ENCODE measurements at places on chromosomes 3 and 15.

- DNase-seq = no peak
Measured at GRCh38 chr15:70351941-70352774, 254.4 kb upstream of the TLE3 start.

- DNase-seq = peak; percentile 52
Measured at GRCh38 chr15:87212041-87212440, 1044.5 kb downstream of the NTRK3 start.

DNA sequence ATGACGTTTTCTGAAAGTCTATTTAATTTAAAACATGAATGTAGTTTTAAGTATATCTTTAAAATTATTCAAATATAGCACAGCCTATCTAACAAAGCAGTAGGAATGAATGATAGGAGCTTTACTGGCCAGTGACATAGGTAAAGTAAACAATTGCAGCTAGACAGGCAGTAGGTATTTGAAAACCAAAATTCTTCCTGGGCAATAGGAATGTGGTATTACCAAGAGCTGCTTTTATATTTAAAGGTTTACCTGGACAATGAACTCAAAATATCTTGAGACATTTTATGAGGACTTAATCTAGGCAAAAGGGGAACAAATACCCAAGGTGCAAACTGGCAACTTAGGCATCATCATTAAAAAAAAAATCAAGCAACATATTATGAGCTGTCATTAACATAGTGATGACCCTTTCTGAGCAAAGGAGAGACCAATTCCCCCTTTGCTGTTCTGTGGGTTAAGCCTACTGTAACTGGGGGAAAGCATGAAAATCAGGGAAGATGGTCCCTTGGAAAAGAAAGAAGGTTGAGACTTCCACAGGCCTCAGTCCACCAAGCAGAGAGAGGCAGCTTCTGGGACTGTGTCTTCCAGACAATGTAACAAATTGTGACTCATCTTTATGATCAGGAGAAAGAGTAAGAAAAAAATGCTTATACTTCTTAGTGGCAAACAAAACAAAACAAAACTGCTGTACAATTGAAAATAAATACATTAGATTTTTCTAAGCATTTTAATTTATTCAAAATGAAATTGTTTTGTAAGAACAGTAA, 12.9 kb downstream of the ISL2 start:
- DNase-seq = no peak

- peak; percentile 6 for DNase-seq
Measured at GRCh38 chr3:114320246-114320645, 26.4 kb downstream of the TIGIT start.

DNA sequence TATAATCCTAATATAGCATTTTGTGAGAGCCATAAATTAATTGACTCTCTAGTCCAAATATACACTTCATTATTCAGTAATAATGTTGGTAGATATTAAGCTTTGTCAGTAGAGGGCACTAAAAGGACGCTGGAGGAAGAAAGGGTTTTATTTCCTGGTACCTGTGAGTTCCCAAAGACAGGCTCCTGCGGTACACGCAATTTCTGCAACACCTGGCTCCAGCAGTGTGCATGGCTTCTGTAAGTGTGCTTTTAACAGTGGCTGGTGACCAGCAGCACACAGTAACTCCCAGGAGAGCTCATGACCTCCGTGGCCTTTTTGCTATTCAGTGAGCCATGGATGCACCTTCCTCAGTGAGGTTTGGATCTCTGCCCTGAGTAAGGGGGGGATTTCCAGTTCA, 338.3 kb upstream of the ZNF385D start:
- DNase-seq = no peak

GRCh38 chr3:193890016-193890897, 245.7 kb upstream of the HES1 start:
- no peak for DNase-seq

DNA sequence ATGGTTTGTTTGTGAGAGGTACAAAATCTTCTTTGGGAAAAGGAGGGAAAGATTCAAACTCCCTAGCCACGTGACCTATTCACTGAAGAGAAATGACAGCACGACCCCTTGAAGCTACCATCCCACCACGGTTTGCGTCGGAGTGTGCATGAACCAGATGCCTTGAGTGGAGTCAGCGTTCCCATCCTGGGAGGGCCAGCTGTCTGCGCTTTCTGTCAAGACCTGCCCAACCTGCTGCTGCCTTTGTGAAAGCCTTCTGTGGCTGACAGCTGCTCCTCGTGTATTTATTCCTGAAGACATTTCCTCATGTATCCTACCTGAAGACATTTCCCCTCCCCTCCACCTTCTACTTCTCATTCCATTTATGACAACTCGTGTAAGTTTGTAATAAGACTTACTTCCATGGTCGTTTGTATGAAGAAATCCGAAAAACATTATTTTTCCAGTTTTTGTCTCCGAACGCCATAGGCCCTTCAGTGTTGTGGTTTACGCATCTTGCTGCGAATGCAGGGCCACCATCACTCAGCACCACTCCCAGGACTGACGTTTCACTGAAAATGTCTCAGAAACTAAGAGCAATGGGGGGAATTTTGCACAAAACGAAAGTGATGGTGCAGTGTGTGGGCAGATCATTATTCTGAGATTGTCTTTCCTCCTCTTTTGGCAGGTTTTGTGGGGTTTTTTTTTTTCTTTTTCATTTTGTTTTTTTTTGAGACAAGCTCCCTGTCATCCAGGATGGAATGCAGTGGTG, 18.9 kb downstream of the EBLN2 start:
- no peak for DNase-seq

DNA sequence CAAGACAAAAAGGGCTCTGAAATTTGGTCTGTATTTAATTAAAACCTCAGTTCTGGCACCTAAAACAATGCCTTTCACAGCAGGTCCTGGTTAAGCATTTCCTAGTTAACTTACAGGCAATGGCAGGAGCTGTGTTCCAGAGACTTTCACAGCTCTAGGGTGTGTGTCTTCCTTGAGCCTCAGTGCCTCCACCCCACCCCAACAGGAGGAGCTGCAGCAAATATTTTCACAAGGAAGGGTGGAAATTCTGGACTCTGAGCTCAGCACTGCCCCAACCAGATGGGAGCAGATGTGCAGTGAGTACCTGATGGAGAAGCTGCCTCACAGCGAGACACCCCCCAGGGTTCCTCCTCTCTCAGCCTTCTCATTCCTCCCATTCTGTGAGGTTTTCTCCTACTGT, 106.3 kb upstream of the SPATA12 start:
- DNase-seq = no peak

DNA sequence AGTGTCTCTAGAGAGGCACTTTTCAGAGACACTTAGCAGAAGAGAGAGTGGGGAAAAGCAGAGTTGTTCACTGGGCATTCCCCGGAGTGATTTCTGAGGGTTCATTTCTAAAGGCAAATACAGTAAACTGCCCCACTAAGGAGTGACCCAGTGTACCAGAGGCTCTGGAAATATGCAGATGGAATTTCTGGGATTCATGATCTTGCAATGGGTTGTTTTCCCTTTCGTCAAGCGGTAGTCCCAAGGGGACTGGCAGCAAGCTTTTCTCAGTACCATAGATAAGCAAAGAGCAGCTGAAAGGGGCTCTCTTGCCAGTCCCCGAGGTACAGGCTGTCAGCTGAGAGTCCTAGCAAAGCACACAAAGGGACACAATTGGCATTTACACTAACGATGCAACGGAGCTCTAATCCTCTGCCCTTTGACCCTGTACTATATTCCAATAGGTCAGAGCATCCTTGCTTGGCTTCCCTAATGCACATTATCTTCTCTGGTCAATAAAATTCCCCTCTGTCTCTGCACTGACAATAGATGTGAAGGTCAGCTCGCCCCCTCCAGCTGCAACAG, 155.6 kb downstream of the SEMA6D start:
- DNase-seq = no peak

- DNase-seq = no peak
Measured at GRCh38 chr3:151811474-151811873, 2.4 kb upstream of the AADAC start.

GRCh38 chr15:55799291-55800212, 56.6 kb upstream of the PRTG start:
- peak; percentile 25 for DNase-seq

GRCh38 chr15:70324001-70324974, 226.6 kb upstream of the TLE3 start:
- DNase-seq = peak; percentile 41

- DNase-seq = no peak
Measured at GRCh38 chr3:108097322-108098002, 6.6 kb upstream of the CD47 start.

GRCh38 chr3:152270937-152271336, 2.2 kb downstream of the MBNL1 start:
- DNase-seq = no peak

DNA sequence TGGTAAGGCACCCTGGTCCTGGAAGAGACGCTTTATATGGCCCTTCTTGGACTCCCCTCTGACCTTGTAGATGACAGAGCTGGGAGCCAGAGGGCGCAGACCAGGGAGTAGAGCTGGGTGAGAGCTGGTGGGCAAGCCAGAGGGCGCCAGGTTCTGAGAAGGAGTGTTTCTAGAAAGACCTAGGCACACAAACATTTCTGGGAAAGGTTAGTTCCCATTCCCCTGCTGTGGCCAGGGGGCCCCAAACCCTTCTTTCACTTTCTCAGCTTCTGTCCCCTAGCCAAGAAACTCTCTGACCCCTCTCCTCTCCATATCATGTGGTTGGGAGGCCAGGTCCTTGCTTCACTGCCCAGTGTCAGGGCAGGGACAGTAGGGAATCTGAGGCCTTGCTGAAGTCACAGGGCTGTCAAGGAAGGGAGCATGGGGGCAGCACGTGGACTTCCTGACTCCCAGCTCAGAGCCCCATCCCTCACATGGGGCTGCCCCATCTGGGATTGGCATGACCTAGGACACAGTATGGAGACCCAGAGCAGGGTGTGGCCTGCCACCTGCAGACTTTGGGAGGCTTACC, 3.6 kb downstream of the HEMK1 start:
- DNase-seq = no peak

DNA sequence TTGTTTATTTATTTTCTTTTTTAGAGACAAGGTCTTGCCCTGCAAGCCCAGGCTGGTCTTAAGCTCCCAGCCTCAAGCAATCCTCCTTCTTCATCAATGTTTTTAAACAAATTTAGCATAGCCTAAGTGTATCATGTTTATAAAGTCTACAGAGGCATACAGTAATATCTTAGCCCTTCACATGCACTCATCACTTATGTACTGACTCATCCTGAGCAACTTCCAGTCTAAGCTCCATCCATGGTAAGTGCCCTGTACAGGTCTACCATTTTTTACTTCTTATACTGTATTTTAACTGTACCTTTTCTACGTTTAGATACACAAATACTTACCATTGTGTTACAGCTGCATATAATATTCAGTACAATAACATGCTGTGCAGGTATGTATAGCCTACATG, 860.0 kb downstream of the FHIT start:
- no peak for DNase-seq

DNA sequence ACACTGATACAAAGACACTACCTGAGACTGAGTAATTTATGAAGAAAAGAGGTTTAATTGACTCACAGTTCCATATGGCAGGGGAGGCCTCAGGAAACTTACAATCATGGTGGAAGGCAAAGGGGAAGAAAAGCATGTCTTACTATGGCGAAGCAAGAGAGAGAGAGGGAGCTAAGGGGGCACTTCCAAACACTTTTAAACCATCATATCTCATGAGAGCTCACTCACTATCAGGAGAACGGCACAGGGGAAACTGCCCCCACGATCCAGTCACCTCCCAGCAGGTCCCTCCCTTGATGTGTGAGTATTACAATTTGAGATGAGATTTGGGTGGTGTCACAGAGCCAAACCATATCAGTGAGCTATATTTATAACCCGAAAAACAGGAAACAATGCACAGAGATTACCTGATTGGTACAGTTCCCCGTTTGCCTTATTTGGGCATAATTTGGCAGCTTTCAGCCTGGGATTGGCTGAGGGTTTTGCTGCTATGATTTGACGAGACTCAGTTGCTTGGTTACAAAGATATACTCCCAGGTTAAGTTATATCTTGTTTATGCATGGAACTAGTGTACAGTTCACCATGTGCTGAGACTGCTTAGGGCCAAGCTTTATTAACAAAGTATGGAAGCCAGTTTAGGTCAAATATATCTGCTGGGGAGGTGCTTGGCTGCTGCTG, 184.2 kb downstream of the NR2F2 start:
- DNase-seq = no peak

GRCh38 chr15:39654304-39654703, 73.4 kb downstream of the THBS1 start:
- no peak for DNase-seq

GRCh38 chr3:127440384-127440783, 150.1 kb downstream of the TPRA1 start:
- no peak for DNase-seq

Measured in astrocyte (in vitro differentiated cells and primary cell).